ENCODE measurements at places on chromosomes 6 and 20. TPM values are rescaled to one million over a fixed set of nuclear protein-coding genes. Genes with fewer than 3 reads are reported as not detected.

Gene CRIP3
- total RNA-seq, result 0.90 TPM

Gene DYNLT2
- total RNA-seq, result 1.7 TPM

Gene OR2J2
- not detected for total RNA-seq

DNA sequence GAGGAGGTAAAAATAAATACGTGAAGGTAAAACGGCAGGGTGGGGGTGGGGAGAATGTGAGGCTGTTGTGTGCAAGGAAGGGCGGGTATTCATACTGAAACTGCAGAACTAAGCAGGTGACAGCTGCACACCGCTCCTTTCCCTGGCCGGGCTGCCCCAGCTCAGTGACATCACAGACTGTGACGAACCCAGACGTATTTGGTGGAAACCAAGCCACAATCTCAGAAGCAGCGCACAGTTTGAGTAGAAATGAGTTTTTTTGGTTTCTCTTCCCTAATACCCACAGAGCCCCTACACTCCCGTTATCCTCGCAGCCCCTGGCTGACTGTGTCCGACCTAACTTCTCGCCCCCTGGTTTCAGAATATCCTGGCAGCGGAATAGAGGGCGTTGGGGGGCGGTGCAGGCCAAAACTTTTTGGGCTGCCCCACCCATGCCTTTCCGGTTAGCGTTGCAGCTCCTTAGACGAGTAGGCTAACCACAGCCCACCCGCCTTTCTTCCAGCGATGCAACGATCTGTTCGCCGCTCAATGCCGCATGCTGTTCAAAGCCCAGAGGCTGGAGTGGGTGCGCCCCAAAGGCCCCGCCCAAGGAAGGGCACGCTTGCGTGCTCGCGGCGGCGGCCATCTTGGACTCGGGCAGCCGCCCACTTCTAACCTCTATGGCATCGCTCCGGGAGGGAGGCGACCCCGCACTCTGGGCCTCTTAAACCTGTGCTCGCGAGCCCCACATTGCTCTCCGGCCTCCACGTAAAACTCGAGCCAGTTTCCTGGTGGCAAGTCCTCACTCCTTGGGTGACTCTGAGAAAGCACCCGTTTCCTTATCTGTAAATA lies 9.1 kb downstream of the BAK1 start:
- peak; percentile 98 for DNase-seq

GRCh38 chr20:45781391-45781931 lies 10.2 kb downstream of the WFDC3 start:
- no peak for DNase-seq

All from activated T-cell treated with anti-CD3 and anti-CD28 coated beads, Interleukin-2, amount 50 U/mL, for 72 hours (primary cell).